Mesenchymal stem cell (in vitro differentiated cells and primary cell): ENCODE measurements at places on chromosomes 12 and 14.

- no peak for DNase-seq
These were observed 13.1 kb downstream of the PPP1R12A start for GRCh38 chr12:79921786-79922185.

GRCh38 chr12:11968048-11968383 is 102.7 kb upstream of the BCL2L14 start:
- DNase-seq = no peak

DNA sequence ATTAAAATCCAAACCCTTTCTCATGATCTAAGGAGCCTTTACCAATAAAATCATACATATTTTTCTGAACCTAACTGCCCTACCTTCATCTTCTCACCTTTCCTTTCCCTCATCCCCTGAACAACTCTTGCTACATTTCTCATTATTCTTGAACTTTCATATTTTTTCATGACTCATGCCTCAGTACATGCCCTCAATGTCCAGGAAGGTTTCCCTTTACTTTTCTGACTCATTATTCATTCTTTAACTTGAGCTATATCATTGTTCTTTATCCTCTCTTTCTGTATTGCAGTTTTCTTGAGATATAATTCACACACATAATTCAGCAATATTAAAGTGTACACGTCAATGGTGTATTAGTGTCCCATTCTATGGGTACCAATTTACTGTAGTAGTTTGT is 231.0 kb downstream of the ALG10B start:
- no peak for DNase-seq

DNA sequence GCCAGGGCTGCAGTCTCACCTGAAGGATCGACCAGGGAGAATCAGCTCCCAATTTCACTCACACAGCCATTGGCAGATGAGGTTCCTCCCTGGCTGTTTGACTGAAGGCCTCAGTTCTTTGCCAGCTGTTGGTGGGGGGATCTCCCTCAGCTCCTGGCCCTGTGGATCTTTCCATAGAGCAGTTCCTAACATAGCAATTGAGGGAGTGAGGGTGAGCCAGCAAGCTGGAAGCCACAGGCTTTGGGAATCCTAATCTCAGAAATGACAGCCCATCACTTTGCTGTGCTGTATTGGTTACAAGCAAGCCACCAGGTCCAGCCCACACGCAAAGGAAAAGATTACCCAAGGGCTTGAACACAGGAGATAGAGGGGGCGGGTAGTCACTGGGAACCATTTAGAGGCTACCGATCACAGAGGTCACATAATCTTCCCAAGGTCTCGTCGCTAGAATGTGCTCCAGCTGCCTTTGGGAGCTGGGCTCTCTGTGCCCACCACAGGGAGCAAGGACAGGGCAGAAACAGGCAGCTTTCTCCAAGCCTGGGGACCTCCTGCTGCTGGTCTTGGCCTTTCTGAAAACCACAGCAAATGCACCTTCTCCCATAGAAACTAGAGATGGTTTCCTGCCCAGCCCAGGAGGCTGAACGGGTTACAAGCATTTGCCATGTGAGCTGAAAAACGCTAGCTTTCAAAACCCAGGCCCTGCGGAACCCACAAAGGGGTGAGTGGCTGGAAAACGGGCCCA is 4.6 kb upstream of the OTUB2 start:
- DNase-seq = no peak

DNA sequence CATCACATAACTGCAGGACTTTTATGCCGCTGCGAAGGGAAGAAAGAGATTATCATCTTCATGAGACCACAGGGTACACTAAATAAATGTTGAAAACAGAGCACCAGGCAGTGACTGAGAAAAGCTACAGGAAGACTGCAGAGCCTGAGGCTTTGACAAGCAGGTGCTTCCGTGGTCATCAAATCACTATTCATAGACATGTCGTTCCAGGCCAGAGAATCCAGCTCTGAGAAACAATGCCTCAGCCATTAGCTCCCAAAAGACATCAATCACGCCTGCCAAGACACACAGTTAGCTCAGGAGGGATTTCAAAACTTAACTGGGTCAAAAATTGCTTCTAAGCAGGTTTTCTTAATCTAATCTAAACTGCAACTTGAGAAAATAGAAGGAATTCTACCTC is 47.2 kb upstream of the GARIN6 start:
- no peak for DNase-seq

GRCh38 chr14:99395909-99396530 is 84.6 kb downstream of the SETD3 start:
- DNase-seq = peak; percentile 73

DNA sequence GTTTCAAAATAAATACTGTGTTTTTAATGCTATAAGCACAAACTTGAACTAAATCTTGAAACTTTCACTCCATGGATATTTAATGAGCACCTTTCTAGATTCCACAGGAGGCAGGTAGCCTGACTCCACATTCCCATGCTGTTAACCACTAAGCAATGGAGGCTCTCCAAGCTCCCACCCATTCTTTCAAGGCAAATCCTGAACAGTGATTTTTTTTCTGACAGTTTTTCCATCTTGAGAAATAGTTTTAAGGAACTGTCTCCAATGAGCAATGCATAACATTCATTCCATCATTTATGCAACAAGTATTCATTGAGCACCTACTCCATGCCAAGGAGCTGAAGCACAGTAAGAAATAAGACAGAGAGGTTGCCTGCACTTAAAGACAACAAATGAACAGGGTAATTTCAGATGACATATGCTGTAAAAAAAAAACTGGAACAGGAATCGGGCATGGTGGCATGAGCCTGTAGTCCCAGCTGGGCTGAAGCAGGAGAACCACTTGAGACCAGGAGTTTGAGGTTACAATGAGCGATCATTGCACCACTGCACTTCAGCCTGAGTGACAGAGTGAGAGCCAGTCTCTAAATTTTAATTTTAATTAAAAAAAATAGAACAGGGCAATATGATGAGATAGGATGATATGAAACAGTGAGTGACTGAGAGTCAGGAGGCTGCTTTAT is 102.3 kb upstream of the CPSF6 start:
- no peak for DNase-seq

- DNase-seq = peak; percentile 86
These were observed 685 bp upstream of the CDH24 start for GRCh38 chr14:23057757-23058653.

GRCh38 chr12:93010461-93010860 is 81.4 kb upstream of the EEA1 start:
- DNase-seq = no peak

DNA sequence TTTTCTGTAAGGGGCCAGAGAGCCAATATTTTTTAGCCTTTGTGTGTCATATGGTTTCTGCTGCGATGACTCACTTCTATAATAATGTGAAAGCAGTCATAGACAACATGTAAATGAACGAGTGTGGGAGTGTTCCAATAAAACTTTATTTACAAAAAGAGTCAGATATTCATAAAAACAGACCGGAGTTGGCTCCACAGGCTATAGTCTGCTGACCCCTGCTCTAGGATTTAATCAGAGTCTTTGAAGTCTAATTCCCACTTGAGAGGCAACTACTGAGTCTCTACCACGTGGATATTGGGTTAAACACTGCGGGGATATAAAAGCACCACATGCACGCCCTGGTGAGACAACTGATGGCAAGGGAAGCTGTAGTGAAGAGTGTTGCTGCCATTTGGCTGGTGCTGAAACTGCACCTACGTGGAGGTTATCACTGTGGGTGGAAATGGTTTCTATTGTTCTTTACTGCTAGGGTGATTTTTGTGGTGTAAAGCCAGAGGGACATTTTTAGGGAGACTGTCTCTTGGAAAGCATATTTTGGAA is 3.6 kb upstream of the NINJ2 start:
- peak; percentile 41 for DNase-seq

DNA sequence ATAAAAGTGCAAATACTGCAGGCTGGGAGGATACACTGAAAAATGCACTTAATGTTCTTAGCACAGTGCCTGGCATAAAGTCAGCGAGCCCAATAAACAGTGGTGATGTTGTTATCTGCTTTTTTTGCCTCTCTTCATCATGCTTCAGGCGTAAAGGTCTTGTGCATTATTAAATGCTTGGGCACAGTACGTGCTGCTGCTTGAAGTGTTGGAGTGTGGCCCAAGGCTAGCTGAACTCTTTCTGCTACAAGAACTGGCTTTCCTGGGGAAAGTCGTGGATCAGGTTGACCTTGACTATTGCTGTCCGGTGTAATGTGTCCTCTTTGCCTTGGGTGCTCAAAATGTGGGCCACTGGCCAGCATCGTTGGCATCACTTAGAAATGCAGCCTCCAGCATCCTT is 43.0 kb downstream of the SMOC1 start:
- DNase-seq = no peak

DNA sequence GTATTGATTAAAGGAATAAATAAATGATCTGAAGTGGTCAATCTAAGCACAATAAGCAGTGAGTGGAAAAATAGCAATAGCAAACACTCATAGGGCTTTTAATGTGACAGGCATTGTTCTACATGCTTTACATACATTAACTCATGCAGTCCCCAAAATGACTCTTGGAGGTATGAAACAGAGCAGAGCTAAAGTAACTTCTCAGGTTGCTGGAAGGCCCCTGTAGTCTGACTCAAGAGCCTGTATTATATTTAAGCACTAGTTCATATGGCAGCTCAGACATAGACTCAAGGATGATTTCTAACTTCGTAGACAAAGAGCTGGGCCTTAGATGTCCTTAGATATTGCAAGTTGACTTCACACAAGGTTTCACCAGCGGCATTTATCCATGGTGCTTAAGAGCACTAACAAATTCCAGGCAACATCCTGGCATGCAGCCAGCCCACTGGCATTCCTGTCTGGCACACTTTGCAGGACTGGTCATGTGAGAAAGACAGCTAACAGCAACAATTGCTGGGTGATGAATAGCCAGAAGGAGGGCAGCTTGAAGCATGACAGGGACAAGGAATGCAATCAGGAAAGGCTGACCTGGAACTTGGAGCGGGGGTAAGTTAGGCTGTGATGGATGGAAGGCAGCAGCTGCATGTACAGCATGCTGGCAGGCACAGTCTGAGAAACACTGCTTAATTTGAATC is 22.9 kb upstream of the KTN1 start:
- DNase-seq = peak; percentile 77

DNA sequence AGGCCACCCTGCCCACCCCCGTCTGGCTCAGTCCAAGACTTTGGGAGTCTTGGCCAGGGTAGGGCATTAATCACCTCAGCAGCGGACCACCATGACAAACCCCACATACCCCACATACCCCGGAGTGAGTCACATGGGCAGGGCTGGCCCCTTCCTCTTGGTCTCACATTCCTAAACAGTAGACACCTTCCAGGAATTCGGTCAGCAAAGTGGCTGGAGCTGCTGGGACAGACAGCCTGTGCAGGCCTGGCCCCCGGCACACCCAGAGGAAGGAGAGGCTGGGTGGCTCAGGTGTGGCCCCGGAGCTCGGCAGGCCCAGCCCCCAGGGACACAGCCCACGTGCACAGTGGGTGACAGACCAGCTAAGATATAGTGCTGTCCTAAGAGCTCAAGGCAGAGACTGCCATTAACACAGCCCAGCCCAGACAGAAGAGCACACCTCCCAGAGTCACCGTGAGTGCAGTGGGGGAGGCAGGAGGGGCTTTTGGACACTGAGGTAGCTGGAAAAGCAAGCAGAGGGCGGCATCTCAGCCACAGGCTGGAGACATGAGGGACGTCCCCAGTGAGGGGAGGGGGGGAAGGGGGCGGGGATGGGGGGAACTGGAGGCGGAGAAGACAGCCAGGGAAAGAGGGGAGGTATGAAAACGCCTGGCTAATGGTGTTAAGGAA is 24.0 kb downstream of the CCDC85C start:
- DNase-seq = no peak
